ENCODE measurements at places on chromosomes 6 and 20.

DNA sequence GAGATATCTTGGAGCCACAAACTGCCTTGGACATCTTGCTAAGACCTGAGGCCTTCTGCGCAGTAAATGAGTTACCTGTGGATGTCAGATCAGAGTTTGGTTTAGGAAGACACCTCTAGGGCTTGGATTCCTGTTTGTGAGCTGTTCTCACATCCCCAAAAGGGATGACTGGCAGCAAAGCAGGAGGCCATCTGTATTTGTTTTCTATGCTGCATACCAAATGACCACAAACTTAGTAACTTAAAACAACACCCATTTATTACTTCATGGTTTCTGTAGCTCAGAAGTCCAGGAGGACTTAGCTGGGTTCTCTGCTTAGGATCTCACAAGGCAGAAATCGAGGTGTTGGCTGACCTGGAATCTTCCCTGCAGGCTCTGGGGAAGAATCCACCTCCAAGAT lies 116.7 kb downstream of the UNC5CL start:
- no peak for DNase-seq

DNA sequence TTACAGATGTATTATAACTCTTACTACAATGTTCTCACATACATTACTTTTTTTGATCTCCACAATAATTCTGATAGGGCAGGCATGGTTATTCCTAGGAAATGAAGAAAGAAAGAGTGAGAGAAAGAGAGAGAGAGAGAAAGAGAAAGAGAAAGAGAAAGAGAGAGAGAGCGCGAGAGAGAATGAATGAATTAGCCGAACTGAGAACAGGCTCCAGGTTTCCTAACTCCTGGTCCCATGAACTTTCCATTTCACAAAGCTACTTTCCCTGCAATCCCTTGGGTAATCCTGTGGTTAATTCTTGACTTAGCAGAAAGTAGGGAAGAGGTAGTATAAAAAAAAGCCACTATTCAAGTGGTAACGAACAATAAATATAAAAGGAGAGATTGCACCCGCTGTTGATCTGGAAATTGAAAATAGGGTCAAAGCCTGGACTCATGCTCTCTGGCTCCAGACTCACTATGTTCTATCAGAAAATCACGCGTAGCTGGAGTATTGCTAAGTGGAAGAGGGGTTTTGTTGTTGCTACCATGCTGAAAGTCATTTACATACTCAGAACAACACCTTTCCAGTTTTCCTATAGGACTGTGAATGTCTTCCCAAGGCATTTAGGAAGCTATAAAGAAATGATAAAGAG lies 131.2 kb downstream of the CCDC170 start:
- no peak for DNase-seq

- no peak for DNase-seq
Measured at GRCh38 chr6:164534070-164534766, 775.2 kb downstream of the C6orf118 start.

DNA sequence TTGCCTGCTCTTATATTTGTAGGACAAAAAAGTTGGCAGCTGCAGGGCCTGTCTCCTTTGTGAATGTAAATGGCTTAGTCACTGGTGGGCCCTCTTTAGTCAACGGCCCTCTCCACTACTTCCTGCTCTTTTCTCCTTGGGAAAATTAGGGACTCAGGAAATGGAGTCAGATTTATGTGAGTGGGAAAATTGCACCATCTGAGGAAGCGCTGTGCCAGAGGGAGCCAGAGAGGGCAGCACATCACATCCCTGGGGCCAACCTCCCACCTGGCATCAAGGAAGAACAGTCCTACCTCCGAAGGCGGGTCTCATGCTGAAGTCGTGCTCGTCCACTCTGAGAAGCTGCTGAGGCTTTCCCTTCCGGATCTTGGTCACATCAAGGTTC lies 15.6 kb downstream of the GABRR2 start:
- no peak for DNase-seq
